ENCODE measurements at places on chromosomes 4 and X.

- DNase-seq: peak; percentile 13
Measured at GRCh38 chr4:173301518-173302201, 32.5 kb downstream of the HMGB2 start.

- DNase-seq: no peak
Measured at GRCh38 chr4:64385220-64385619, 24.0 kb downstream of the TECRL start.

DNA sequence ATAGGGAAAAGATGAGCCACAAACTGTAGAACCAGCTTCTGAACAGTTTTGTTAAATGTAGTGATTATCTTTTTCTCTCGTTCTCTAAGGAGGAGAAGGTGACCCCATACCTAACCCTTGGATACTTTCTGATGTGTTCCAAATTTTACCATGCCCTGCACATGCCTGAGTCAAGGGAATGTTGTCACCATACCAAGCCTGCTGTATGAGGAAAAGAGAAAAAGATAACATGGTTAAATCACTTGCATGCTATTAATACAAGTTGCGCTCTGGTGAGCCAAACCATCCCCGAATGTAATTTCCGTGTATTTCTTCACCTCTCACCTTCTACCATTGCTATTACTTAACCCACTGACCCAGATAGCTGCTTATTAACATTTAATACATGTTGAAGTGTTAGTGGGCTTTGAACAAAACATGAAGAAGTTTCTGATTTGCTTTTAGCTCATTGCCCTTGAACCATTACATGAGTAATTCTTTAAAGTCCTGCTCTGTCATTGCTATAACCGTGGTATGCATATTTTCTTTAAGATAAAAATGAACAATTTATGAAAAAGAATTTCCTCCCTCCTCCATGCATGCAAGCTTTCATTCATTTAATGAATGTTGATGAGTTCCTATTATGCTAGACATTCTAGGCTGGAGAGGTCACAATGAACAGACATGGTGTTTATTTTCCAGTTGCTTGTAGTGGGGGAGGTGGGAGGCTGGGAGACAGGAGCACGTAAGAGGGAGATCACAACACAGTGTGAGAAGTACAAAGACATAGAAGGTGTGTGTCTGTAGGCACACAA is 13.6 kb upstream of the KIT start:
- DNase-seq: no peak

DNA sequence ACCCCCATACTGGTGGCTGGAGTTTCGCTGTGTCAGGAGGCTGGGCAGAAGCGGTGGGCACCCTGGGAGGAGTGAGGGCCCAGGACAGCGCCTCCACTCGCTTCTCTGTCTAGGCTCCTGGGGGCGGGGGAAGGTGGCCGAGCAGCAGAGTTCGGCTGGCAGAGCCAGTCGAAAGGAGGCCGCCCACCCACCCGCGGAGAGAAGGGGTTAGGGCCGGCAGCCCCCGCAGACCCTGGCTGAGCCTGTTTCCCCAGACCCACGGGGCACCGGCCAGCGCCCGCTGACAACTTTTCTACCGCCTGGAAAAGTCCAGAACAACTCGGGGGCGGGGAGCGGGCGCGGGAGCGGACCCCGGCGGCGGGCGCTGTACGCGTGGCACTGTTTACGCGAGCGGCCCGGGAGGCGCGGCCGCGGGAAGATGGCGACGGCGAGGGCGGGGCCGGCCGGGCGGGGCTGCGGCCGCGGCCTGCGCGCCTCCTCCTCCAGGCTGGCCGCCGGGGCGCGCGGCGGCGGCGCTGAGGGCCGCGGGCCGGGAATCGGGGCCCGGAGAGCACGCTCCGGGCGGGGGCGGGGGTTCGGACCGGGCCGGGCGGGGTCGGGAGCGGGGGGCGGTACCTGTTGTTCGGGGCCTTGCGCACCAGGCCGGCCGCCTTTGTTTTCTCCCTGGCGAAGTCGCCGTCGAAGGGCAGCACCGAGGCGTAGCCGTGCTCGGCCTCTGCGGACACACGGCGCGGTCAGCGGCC is 628 bp downstream of the MXD4 start:
- peak; percentile 53 for DNase-seq

DNA sequence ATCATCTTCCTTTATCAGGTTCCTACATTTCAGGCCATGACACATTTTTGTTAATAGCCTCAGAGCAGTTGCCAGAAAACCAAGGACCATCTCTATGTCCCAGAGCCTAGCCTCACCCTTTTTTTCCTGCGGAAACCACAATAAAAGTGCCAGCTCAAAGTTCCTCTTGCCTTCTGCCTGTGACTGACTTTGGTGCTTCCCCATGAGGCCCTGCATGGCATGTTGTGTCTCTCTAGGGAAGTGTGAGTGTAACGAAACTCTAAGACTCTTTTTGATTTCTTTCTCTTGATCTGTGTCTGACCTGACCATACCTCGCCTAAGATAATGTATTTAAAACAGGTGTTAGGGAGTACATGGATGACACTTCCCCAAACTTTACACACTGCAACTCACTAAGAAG is 642.3 kb upstream of the BOD1L1 start:
- no peak for DNase-seq

- DNase-seq: no peak
Measured at GRCh38 chrX:129649268-129650182, 5.2 kb downstream of the APLN start.

DNA sequence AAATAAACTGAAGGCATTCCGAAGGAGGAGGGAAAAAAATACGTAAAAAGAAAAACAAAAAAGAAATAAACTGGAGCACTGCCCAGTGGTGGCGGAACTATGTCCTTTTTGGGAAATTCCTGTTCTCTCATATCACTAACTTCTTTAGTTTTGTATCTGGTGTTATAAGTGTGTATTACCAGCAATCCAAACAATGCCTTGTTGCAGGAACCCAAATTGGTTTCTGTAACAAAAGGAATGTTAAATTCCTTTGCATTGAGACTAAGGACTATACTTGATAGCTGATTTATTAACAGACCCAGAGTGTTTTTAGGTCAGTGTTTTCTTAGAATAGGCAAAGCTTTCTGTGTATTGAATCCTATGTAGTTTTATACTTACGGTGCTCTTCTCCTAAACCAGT is 6.6 kb downstream of the CCNG2 start:
- no peak for DNase-seq

GRCh38 chr4:66095065-66095464 is 424.8 kb upstream of the EPHA5 start:
- DNase-seq: no peak

- DNase-seq: no peak
Measured at GRCh38 chr4:152087335-152087734, 326.5 kb upstream of the GATB start.

DNA sequence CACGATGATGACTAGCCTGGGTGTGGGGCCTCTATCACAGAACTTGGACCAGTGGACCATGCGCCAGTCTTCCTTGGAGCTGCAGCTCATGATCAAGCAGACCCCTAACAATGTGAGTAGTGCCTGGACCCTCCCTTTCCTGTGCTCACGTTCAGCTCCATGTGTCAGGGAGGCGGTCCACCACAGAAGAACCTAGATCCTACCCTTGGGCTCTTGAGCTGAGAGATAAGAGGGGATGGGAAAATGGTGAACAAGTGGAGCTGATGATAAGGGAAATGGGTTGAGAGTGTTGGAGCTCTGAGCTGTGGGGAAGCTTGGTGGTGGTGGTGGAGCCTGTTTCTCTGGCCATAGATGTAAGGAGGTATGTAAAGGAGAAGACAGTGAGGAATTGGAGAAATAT is 13.1 kb downstream of the MED12 start:
- no peak for DNase-seq

DNA sequence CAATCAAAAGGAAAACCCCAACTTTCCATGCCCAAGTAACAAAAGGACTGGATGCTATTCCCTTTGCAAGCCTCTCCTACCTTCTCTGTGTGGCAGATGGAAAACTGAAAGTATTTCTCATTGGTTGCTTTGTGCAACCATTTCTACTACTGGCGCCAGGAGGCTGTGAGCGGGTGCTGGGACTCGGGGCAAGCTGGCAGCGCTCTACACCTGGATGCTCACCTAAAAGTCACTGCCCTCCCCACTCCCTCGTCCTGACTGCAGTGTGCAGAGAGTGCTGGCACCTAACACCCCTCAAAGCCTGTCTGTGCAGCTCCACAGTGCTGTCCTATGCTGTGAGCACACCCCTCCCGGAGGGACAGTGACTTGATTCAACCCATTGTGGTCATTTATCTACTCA is 54.2 kb upstream of the STS start:
- DNase-seq: no peak

- peak; percentile 91 for DNase-seq
Measured at GRCh38 chr4:177596035-177596434, 153.8 kb upstream of the AGA start.

GRCh38 chr4:119151161-119151560 is 15.5 kb downstream of the MYOZ2 start:
- no peak for DNase-seq

GRCh38 chr4:186240848-186241491 is 13.7 kb downstream of the KLKB1 start:
- DNase-seq: peak; percentile 46

GRCh38 chr4:20085156-20085555 is 166.5 kb upstream of the SLIT2 start:
- DNase-seq: no peak

DNA sequence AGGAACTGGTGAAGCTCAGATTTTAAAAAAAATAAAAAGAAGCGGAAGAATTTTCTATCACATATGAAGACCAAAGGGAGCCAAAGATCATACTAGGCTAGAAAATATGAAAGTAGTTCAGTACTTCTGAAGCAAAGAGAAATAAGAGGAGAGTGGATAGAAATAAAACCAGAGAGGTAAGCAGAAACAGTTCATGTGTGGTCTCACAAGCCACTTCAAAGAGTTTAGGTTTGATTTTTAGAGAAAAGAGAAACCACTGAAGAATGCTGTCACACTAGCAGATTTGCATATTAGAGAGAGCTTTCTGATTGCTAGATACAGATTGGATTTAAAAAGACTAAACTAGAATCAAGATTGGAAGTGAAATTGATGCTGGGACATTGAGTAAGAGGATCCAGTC is 51.7 kb downstream of the GABRA3 start:
- no peak for DNase-seq

DNA sequence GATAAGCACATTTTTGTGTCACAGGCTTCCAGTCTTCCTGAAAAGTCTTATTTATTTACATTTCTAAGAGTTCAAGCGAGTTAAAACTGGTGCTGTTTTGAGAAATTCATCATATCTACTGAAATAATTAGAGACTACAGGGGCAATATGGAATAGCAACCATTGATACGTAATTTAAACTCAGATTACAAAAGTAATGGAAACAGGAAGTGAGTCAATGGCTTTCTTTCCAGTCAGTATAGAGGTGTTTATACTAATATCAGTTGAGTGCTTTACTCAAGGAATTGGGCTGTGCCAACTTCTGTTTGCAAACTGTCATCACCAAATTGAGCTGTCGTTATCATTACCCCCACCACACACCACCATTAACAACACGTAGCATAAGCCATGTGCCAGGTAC is 222.7 kb downstream of the COL25A1 start:
- DNase-seq: peak; percentile 3

DNA sequence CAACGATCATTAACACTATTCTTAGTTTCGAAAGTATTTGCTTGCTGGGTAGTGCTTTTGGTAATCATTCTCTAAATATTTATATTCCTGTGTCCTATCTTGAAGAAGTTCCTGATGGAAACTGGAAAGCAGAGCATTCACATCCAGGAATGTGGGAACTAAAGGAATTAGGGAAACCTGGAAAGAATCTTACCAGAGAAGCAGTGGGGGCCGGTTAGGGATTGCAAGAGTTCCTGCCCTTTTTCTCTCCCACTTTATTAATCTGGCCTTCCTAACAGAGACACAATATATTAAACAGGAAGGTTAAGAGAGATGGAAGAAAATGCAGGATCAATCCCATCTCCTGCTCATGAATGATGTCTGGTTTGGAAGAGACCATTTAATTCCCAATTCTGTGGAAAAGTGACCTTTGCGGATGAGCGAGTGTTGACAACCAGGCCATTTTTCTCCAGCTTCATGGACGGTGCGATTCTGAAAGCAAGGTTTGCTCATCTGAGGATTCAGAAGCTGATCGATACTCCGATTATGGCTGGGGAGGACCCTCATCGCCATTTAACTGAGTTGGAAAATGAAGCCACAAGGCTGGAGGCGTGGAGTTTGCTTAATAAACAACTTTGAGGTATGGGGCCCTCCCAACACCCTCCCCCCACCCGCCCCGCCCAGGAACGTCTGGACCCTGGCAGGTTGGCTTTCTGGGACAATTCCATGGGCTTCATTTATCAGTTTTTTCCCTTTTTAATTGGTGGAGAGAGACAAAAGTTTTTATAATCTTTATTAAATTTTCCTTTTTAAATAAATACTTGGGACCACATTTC is 52.3 kb downstream of the C4orf51 start:
- peak; percentile 69 for DNase-seq

- DNase-seq: peak; percentile 75
Measured at GRCh38 chrX:46759645-46759974, 692 bp upstream of the SLC9A7 start.

DNA sequence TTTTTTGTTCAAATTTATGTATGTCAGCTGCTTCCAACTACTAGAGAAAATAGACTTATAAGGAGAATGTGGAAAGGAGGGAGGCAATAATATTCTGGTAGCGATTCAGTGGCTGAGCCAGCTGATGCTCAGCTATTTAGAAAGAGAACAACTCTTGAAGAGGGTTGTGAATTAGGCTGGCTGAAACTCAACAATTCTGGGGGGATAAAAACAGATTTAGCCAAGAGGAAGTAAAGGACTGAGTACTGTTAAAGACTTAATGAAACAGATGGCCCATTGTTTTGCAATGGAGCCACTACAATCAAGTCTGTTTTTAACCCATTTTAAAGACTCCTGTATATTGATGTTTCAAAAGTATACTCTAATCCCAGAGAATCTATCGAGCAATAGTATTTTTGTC is 1058.9 kb downstream of the C4orf33 start:
- DNase-seq: no peak

- DNase-seq: peak; percentile 32
Measured at GRCh38 chr4:84916227-84916626, 50.3 kb downstream of the WDFY3 start.

DNA sequence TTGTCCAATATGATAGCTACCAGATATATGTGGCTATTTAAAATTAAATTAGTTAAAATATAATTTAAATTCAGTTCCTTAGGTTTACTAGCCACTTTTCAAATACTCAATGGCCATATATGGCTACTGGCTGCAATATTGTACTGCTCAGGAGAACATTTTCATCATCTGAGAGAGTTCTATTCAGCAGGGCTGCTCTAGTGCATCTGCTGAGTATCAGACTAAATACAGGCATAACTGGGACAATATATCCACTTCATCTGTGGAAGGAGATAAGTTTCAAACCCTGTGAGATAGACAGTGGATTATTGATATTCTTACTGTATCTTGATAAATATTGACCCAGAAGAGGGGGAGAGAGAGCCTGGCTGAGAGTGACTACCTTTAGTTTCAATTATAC is 240.1 kb upstream of the ANKRD50 start:
- DNase-seq: no peak

DNA sequence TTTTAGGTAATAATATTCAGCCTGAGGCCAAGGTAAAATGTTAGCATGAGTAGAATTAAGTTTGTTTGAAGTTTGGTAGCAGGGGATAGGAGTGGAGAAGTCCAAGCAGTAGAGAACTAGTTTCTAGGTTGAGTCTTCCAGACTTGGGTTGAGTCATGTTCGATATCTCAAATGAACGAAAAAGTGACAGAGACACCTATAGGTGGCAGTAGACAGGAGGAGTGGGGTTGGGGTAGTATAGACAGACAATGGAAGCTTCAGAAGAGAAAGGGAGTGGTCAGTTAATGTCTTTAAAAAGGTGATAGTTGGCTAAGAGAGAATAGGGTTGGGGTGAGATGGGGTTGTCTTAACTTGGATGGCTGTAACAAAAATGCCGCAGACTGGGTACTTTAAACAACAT is 58.7 kb upstream of the EMCN start:
- peak; percentile 48 for DNase-seq
